Activated T-helper 17 cell treated with anti-CD3 and anti-CD28 coated beads, Interleukin-2, amount 50 U/mL, for 72 hours (primary cell): ENCODE measurements at places on chromosomes 6 and 20. TPM values are rescaled to one million over a fixed set of nuclear protein-coding genes. Genes with fewer than 3 reads are reported as not detected.

DNA sequence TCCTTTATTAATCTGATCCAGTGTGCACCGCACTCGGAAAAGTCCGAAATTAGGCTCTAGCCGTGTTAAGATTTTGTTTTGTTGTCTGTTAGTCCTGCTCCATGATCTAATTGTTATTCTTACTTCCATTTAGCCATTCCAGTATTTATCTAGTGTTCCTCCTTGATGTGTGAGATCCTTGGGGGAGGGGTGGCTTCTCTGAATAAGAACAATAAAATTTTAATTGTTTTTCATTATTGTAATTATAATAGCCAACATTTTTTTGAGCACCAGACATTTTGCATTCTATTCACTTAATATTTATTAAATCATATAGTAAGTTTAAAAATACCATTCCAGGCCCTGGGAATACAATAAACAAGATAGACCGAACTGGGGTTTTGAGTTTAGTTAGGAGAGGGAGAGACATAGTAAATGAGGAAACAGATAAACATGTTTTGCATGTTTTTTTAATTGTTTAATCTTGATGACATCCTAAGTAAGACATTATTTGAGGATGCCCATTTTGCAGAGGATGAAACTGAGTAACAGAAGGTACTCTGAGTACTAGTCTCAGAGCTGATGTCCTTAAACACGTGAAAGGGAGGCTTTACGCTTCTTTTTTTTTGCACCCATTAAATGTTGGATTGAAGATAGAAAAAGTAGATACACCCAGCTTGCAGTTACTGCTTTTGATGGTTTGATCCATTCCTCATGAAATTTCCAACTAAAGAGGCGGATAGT is 1.2 kb downstream of the CBFA2T2 start:
- no peak for ATAC-seq

DNA sequence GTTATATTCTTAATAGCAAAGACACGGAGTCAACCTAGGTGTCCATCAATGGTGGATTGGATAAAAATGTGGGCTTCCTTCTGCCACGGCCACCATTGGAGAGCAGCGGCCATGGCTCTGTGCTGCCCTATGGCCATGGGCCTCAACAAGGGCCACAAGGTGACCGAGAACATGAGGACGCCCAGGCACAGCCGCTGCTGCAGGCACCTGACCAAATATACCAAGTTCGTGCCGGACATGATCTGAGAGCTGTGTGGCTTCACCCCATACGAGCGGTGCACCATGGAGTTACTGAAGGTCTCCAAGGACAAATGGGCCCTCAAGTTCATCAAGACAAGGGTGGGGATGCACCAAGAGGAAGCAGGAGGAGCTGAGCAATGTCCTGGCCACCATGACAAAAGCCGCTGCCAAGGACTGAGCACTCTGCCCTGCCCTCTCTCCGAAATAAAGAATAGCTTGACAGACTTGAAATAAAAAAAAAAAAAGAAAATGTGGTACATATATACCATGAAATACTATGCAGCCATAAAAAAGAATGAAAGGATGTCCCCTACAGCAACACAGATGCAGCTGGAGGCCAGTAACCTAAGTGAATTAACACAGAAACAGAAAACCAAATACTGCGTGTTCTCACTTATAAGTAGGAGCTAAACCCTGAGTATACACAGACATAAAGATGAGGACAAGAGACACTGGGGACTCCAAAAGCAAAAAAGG is 81.0 kb downstream of the FKBP5 start:
- no peak for ATAC-seq

Gene KCNK15
- total RNA-seq: 0.11 TPM

Gene DDRGK1
- total RNA-seq: 71.2 TPM

Gene LRRC1
- 1.7 TPM for total RNA-seq

GRCh38 chr6:105901583-105901982 is 184.6 kb upstream of the PRDM1 start:
- ATAC-seq: no peak

GRCh38 chr6:116530436-116530835 is 15.0 kb downstream of the TRAPPC3L start:
- ATAC-seq: no peak

GRCh38 chr6:26366504-26366903 is 1.5 kb downstream of the BTN3A2 start:
- no peak for ATAC-seq

Gene SLC13A3
- not detected for total RNA-seq

Gene GSTA2
- not detected for total RNA-seq

DNA sequence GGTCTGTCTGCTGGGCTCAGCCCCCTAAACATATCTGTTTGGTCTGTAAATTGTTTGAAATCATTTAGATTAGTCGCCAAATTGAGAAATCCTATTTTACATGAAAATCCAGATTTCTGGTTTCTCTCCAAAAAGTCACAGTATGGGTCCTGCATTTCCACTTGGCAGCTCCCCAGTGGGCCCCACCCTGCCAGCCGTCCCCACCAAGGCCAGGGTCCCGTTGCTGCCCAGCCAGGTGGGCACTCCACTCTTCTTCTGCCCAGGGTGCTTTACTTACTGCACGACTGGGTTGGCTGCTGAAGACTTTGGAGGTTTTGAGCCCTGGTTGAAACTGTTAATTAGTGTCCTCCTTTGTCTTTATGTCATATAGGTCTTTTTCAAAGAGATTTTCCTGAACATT is 50.4 kb downstream of the ARFGEF2 start:
- no peak for ATAC-seq

DNA sequence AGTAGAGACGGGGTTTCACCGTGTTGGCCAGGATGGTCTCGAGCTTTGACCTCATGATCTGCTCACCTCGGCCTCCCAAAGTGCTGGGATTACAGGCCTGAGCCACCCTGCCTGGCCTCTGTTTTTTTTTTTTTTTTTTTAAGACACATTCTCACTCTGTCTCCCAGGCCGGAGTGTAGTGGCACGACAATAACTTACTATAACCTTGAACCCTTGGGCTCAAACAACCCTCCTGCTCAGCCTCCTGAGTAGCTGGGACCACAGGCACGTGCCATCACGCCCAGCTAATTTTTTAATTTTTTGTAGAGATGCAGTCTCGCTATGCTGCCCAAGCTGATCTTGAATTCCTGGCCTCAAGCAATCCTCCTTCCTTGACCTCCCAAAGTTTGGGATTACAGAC is 26.6 kb downstream of the CPXM1 start:
- ATAC-seq: no peak

- ATAC-seq: peak; percentile 43
Observed at GRCh38 chr6:155188707-155189496, 74.9 kb upstream of the CLDN20 start.

DNA sequence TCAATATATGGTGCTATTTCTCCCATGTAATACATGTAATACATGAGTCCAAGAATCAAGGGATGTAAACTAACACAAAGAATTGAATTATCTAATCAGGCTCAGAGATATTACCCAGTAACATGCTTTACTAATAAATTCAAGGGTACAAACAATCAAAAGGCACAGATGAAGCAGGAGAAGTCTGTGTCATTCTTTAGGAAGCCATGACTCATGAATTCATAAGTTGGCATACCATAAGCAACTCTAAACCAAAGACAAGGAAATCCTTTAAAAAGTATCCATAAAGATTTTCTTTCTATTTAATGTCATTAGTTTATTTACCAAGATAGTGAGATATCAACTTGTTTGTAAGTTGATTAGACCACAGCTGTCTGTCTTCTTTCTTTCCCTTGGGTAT is 446.0 kb upstream of the IMPG1 start:
- no peak for ATAC-seq

GRCh38 chr6:134424165-134424797 is 106.4 kb upstream of the SGK1 start:
- no peak for ATAC-seq

GRCh38 chr6:153729189-153729588 is 309.9 kb upstream of the OPRM1 start:
- ATAC-seq: no peak

Gene ASXL1
- total RNA-seq: 164 TPM

Gene TMC2
- total RNA-seq: not detected

GRCh38 chr6:170490259-170490658 is 62.8 kb downstream of the PSMB1 start:
- no peak for ATAC-seq

- ATAC-seq: no peak
Observed at GRCh38 chr6:170045563-170045960, 245.3 kb downstream of the DLL1 start.

DNA sequence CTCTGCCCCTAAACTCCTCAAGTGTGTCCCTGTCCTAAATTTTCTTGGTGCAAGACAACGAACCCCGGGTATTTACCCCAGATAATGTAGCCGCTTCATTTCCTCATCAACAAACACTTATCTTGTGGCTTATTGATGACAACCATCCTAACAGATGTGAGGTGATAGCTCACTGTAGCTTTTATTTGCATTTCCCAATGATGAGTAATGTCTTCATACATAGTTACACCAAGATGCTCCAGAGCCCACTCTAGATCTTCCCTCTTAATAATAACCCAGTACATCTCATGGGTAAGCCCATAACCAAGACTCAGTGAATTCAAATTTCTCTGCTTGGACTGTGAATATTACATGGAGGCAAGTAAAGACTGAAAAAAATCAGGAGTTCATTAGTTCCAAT is 48.2 kb upstream of the BEND6 start:
- ATAC-seq: no peak

DNA sequence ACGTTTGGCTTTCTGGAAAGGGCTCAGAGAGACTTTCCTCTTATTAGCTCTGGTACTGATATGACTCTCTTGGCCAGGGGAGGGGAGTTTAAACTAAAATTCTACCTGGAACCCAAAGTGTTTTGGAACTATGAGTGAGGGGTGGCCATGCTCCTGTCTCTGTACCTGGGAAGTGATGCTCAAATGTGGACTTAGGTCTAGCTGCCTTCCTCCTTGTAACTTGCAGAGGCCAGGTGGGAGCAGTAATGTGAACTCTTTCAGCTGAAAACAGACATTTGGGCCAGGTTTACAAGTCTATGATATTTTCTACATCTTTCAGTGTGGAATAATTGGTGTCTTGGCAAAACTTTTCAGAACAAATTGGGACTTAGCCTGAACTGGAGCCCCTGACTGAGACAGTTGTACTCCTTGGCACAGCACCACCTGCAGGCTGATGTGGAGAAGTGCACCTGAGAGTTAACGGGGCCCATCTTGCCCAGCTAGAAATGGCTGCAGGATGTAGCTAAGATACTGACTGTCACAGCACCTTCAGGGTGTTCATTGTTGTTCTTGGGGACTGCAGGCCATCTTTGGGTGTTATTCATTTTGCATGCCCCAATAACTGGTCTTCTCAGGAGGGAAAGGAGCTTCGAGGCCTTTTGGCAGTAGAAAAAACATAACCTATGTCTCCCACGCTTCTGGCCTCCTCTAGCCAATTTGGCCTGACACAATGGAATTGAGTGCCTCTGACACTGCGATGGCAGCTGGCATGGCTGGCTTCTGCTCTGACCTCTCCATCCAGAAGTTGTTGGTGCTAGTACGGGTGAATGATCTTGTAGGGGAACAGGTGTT is 37.1 kb downstream of the CD109 start:
- ATAC-seq: peak; percentile 60

DNA sequence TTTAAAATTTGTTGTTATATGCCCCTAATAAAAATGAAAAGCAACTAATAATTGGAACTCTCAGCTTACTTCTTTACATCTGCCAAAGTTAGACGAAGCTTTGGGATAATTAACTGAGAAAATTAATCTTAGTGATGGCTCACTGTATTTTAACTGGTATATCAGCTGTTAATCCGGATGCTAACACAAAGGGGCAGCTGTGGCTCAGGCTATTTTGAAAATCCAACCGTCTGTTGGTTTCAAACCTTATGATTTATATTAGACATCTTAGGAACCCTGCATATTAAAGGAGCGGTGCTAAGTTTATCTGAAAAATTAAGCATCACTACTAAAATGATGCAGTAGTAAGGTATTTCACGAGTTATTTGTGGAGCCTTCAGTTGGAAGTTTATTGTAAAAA is 96.6 kb downstream of the AKAP7 start:
- no peak for ATAC-seq

Gene HLA-DRB5
- 17.6 TPM for total RNA-seq

- ATAC-seq: peak; percentile 78
Observed at GRCh38 chr20:54004445-54004844, 65.9 kb downstream of the BCAS1 start.

Gene ANGPT4
- total RNA-seq: not detected

Gene GSTA4
- total RNA-seq: 5.2 TPM

DNA sequence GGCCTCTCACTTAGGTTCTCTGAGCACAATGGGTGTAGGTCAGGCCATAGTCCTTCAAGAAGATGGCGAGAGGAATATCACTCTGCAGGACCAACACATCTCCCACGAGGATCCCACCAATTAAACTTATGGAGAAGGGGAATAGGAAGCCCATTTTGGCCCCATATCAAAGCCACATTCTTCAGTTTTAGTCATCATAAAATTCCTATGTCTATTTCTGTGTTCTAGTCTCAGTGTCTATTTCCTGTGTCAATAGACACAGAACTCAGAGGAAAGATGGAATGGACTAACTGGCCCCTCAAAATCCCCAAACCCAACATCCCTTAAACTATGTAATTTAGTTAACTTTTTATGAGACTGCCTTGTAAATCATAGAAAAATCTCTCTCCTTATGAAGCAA is 216.8 kb downstream of the HACE1 start:
- ATAC-seq: no peak

DNA sequence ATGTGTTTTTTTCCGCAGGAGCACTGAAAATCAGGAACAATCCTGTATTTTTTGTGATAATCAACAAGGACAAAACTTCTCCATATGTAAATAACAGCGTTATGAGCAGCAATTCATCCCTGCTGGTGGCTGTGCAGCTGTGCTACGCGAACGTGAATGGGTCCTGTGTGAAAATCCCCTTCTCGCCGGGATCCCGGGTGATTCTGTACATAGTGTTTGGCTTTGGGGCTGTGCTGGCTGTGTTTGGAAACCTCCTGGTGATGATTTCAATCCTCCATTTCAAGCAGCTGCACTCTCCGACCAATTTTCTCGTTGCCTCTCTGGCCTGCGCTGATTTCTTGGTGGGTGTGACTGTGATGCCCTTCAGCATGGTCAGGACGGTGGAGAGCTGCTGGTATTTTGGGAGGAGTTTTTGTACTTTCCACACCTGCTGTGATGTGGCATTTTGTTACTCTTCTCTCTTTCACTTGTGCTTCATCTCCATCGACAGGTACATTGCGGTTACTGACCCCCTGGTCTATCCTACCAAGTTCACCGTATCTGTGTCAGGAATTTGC is at the start of gene TAAR6:
TAAR6 (plus strand) TSS at position 102 of the 557 bp plus-strand sequence; CDS start at position 102, 0 bp downstream.
- no peak for ATAC-seq

DNA sequence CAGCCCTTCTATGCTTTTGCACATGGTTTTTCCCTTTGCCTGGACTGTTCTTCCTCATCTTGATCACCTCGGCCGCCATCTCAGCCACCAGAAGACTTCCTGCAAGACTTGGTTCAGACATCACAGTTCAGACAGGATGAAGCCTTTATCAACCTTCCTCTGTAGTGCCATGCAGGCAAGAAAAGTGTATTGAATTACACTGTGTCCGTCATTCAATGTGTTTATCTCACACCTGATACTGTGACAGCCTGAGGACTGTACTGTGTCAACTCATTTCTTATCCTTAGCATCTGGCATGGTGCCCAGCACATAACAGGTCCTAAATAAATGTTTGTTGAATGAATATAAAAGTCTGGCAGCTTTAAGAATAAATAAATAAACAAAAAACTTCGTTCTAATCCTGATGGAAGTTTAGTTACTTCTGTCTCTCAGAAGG is 133.3 kb upstream of the MAN1A1 start:
- ATAC-seq: no peak
